Osteocyte (in vitro differentiated cells): ENCODE measurements at places on chromosomes 2 and 18.

DNA sequence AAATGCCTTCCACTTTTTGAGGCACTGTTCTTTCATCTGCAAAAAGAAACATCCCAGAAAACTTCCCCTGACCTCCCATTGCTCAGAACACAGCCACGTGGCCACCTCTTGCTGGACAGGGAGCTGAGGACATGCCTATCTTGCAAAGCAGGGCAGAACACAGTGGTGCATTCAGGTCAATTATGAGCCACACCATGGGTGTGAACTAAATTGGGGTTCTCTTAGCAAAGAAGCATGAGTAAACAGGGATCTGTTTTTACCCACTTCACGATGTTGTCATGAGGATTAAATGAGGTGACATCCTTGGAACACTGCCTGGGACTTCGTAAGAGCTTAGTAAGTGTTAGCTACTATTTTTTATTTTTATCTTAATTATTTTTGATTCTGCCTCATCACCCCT is 25.1 kb downstream of the BMP10 start:
- H3K36me3 ChIP-seq, result no peaks in the 10 kb centered on the region
- no peak for DNase-seq
- no peaks in the 10 kb centered on the region for H3K4me1 ChIP-seq
- H3K4me3 ChIP-seq, result no peak overlapping the region
- no peak overlapping the region for H3K27ac ChIP-seq

GRCh38 chr18:50311650-50312049 is 24.2 kb upstream of the CXXC1 start:
- peaks cover 18% of the 10 kb centered on the region for H3K27me3 ChIP-seq
- peaks cover 4% of the 10 kb centered on the region for H3K4me1 ChIP-seq
- no peak overlapping the region for H3K27ac ChIP-seq
- no peak for DNase-seq

GRCh38 chr2:32485399-32485798 is 128.6 kb downstream of the BIRC6 start:
- DNase-seq, result no peak
- H3K4me3 ChIP-seq, result no peak overlapping the region
- peak overlapping the region; percentile 84 for H3K27ac ChIP-seq
- H3K27me3 ChIP-seq, result no peaks in the 10 kb centered on the region

DNA sequence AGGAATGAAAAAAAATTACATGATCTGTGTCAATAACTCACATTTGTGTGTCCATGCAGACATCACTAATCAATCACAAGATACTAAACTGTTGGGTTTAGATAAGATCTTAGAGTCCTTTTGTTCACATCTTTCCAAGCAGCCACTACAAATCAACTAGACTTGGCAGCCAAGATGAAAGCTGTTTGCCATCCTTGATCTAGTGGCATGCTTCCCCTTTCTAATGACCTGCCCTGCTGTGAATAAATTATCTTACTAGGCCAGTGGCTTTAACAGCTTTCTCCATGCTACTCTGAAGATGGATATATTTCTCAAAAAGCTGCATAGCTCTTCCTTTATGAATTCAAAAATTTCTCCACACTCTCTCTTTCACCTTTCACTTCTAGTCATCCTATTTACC is 1338.0 kb upstream of the ACVR2A start:
- no peaks in the 10 kb centered on the region for H3K27me3 ChIP-seq
- H3K36me3 ChIP-seq, result no peaks in the 10 kb centered on the region
- DNase-seq, result no peak
- no peak overlapping the region for H3K27ac ChIP-seq
- no peaks in the 10 kb centered on the region for H3K4me1 ChIP-seq
- H3K4me3 ChIP-seq, result no peak overlapping the region

- H3K27ac ChIP-seq, result no peak overlapping the region
- H3K4me1 ChIP-seq, result no peaks in the 10 kb centered on the region
- no peak for DNase-seq
- H3K4me3 ChIP-seq, result no peak overlapping the region
Measured at GRCh38 chr18:31138709-31139108, 23.9 kb downstream of the DSC1 start.
